Neuronal stem cell (in vitro differentiated cells): ENCODE measurements at places on chromosomes 7 and 10.

DNA sequence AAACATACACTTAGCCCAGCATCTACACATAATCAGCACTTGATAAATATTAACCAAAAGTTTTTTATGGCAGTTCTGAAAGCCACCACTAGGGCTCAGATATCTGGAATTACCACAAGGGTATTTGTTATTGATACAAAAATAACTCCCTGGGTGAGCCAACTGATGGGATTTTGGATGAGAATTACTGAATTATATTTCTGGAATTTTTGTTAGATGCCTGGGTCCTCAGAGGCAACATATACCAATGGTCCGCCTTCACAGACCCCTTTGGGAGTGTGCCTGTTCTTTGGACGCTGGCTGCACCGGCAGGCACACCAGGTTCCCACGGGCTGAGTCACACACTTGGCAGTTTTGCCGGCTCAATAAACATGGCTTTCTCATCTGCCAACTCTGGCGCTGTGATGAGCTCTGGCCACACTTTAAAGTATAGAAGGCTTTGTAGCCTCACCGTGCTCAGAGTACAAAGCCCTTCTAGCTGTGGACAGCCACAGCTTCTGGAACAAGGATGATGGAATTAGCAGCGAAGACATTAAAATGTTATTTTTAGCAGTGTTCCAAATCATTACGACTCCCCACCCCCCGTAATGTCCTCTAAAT is 24.5 kb upstream of the EEPD1 start:
- no peak for DNase-seq
- H3K36me3 ChIP-seq: no peaks in the 10 kb centered on the region
- no peak overlapping the region for H3K27ac ChIP-seq
- H3K27me3 ChIP-seq: no peaks in the 10 kb centered on the region
- H3K4me1 ChIP-seq: no peaks in the 10 kb centered on the region

DNA sequence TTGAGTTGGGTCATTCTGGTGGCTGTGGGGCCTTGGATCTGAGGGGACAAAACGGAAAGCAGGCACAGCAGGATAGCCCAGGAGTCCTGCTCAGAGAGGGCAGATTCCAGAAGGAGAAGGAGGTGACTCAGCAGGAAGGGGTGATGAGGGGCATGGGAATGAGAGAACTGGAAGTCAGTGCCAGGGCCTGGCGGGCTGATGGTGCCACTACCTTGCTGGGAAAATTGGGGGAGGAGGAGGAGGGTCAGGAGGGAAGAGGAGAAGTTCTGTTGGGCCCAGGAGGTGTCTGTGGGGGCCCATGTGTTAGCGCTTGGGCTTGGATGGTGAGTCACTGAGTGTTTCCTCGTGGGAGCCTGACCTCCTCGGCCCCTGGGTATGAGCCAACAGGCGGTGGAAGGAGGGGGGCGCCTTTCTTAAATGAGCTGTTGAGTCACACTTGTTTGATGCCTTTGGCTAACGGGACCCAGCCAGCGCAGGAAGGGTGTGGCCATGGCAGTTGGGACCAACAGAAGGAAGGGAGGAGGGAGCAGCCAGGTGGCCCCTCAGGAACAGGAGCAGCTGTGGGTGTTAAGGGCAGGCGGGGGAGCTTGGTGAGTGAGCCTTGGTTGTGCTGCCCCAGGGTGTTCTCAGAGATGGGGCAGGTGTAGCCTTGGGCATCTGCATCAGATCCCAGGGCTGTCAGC is 130.0 kb upstream of the BTBD16 start:
- H3K27ac ChIP-seq: no peak overlapping the region
- peaks cover 9% of the 10 kb centered on the region for H3K4me1 ChIP-seq
- H3K27me3 ChIP-seq: no peaks in the 10 kb centered on the region

DNA sequence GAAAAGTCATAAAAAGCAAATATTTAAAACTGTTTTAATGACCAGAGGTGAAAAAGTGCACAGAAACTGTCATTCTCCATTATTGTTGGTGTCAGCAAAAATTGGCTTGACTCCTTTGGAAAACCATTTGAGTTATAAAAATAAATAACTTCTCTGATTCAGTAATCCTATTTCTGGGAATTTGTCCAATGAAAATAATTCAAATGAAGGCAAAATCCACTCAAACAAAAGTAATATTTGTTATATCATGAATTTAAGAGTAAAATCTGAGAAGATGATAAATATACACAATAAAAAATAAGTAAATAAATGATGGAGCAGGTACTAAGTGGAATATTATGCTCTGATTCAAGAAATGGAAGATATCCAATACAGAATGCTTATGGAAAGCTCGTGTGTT is 326.6 kb upstream of the KLF6 start:
- DNase-seq: no peak
- no peaks in the 10 kb centered on the region for H3K4me1 ChIP-seq
- no peak overlapping the region for H3K4me3 ChIP-seq
- H3K27me3 ChIP-seq: no peaks in the 10 kb centered on the region
- H3K36me3 ChIP-seq: no peaks in the 10 kb centered on the region

GRCh38 chr10:69097729-69098128 is 9.8 kb downstream of the SRGN start:
- H3K27me3 ChIP-seq: no peaks in the 10 kb centered on the region
- H3K4me1 ChIP-seq: peaks cover 8% of the 10 kb centered on the region
- H3K36me3 ChIP-seq: no peaks in the 10 kb centered on the region
- H3K4me3 ChIP-seq: no peak overlapping the region
- H3K27ac ChIP-seq: no peak overlapping the region
- DNase-seq: no peak

DNA sequence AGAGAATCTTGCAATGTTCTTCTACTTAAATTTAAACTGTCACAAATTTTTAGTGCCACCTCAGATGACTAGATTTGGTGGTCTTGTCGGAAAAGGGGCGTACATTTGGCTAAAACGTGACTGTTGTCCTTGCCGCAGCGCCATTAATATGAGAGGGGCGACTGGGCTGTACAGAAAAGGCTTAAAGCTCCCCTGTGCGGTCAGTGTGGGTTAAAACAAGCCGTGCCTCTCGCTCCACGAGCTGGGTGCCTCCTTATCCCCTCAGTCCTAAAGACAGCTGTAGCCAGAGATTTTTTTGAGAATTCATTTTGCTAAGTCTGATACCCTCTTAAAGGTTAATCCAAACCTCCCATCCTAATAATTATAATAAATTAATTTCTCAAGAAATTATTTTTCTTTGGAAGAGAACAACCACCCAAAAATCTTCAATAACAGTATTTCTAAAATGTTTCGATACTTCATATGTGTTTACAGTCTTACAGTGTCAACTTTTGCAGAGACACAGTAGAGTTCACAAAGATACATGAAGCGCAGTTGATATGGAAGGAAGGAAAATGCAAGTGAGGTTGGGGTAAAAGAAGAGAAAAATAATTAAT is 68.6 kb downstream of the C7orf25 start:
- H3K36me3 ChIP-seq: no peaks in the 10 kb centered on the region
- no peak overlapping the region for H3K27ac ChIP-seq
- H3K4me1 ChIP-seq: no peaks in the 10 kb centered on the region
- H3K27me3 ChIP-seq: no peaks in the 10 kb centered on the region
- H3K4me3 ChIP-seq: no peak overlapping the region

GRCh38 chr10:17644485-17644943 is 563 bp downstream of the STAM start:
- H3K27ac ChIP-seq: peak overlapping the region; percentile 84
- no peak for DNase-seq
- H3K4me1 ChIP-seq: peaks cover 9% of the 10 kb centered on the region

- no peak overlapping the region for H3K4me3 ChIP-seq
- H3K36me3 ChIP-seq: no peaks in the 10 kb centered on the region
- H3K4me1 ChIP-seq: peaks cover 3% of the 10 kb centered on the region
- no peak overlapping the region for H3K27ac ChIP-seq
Measured at GRCh38 chr10:12391206-12391605, 41.9 kb downstream of the CAMK1D start.

DNA sequence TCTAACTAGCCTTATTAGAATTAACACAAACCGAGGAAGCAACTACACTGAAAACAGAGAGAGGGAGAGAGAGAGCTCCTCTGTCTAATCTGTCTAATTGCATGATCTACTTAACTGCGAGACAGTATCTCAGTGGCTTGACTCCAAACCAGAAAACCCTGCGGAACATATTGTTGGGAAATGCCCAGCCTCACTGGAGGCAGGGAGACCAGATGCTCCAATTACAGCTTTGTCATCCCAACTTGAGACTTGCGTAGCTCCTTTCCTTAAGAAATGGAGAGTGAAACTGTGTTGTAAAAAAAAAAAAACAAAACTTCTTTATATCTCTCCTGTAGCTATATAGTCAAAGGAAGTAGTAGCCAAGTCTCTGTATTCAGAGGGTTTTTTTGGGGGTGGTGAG is 52.0 kb upstream of the ZNRF2 start:
- no peaks in the 10 kb centered on the region for H3K36me3 ChIP-seq
- H3K27me3 ChIP-seq: peaks cover 19% of the 10 kb centered on the region
- no peak overlapping the region for H3K4me3 ChIP-seq
- DNase-seq: no peak
- no peak overlapping the region for H3K27ac ChIP-seq

DNA sequence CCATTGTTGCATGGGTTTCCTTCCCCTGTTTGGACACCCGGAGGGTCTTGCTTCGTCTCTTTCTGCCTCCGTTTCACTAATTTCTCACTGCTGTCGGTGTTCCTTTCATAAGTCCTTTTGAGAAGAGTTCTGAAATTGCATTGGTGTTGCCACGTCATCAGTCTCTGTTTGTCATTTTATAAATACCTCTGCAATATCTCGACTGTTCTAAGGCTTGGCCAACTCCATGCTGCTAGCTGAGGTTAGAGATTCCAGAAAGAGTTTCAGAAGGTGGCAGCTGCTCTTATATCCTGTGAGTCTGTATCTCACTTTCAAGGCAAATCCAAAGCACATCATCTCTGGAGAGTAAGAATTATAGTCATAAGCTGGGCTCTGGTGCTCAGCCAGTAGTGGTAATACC is 148.0 kb upstream of the INSYN2A start:
- no peak overlapping the region for H3K4me3 ChIP-seq
- DNase-seq: no peak
- H3K27ac ChIP-seq: no peak overlapping the region
- H3K4me1 ChIP-seq: no peaks in the 10 kb centered on the region
- H3K27me3 ChIP-seq: no peaks in the 10 kb centered on the region
- no peaks in the 10 kb centered on the region for H3K36me3 ChIP-seq
